ENCODE measurements at places on chromosomes 1 and 21.

DNA sequence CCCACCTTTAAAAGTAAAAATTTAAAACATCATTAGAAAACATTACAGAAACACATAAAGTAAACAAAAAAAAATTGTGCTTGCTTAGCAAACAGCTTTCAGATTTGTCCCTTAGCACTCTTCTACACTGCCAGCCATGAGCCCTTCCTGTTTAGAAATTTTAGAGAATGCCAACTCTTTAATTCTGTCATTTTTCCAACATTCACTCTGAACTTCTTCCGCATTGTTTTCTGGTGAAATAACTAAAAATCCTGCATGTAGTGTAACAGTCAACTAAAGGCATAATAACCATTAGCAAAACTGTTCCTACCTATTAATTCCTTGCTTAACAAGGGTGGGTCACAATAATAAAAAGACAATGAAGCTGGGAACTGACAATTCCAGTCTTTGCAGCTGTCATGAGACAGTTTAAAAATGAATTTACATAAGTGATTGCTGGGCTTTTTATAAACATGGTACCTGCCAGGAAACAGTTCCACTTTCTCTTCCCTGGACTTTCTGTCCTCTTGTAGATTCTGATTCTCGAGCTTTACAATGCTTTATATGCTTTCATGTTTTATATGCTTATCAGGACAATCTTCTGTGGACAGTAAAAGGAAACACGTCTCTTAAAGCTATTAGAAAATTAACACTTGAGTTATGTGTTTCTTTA lies 19.0 kb downstream of the GNG12 start:
- no peak for DNase-seq

DNA sequence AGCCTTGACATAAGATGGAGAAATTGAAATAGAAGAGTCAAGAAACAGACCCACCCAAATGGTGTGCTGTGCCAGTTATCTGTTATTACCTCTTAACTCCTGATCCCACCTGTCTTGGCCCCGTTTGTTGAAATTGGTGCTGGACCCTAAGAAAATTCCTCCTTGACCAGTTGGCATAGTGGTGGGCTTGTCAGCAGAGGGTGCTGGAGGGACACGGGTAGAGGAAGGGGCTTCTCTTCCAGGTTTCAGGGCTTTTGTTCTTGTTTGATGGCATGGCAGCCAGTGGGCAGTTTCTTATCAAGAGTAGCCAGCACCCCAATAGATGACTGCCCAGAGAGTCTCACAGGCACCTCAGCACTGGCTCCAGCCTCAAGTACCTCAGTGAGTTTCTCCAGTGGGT lies 51.6 kb downstream of the PCBP3 start:
- DNase-seq: no peak

GRCh38 chr1:202656951-202657646 lies 53.2 kb downstream of the SYT2 start:
- DNase-seq: no peak

DNA sequence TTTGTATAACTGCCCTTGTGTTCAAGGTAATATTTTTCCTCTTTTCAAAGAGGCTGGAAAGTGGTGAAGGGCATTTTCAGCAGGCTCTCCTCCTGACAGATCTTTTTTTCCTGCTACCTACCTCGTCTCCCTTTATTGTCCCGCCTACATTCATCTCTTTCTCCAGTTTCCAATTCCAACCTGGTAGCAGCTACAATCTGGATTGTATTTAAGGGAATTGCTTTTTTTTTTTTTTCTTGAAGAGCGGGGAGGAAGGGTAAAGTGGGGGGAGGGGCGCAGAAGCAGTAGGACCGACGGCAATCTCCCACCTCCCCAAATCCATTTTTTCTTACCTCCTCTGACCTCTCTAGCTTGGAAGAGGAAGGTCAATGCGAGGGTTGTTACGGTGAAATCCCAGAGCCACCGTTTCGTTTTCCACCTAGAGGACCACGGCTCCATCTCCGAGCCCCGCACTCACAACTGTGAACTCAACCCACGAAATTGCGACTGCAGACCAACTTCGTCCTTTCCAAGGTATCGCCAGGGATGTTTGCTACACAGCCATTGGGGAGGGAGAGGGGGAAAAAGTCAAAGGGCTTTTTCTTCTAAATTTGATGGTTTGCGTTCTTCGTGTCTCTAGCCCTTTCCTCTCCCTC lies 464 bp downstream of the COL11A1 start:
- no peak for DNase-seq

GRCh38 chr1:115596080-115596780 lies 45.5 kb upstream of the VANGL1 start:
- no peak for DNase-seq

DNA sequence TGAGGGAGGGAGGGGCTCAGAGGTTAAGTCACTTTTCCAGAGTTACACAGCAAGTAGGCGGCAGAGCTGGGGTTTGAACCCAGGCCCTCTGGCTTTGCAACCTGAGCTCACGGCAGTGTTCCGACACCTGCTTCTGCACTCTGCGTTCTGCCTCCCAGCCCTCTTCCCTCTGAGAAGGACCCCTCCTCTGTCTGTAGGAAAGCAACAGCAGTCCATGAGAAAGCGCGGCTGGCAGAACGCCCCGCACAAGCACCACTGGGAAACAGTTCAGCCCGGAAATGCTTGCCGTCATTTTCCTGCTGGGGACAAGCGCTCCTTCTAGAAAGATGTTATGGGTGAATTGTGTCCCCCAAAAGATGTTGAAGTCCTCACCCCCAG lies 241.1 kb downstream of the NPHP4 start:
- no peak for DNase-seq

- DNase-seq: no peak
These were observed 111.5 kb downstream of the CCDC185 start for GRCh38 chr1:223504741-223505140.

DNA sequence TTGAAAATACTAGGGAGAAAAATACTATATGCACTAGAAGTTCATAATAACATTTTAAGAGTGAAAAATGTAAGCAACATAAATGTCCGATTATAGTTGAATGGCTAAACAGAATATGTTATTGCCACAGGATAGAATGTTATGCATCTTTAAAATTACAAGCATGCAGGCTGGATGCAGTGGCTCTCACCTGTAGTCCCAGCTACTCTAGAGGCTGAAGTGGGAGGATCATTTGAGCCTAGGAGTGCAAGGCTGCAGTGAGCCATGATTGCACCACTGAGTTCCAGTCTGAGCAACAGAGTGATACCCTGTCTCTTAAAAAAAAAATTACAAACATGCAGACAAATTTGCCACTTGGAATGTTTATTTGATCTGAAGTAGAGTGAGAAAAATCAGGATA lies 3.0 kb upstream of the BATF3 start:
- DNase-seq: no peak

- no peak for DNase-seq
These were observed 1106.6 kb upstream of the B3GALT2 start for GRCh38 chr1:194292966-194293365.

DNA sequence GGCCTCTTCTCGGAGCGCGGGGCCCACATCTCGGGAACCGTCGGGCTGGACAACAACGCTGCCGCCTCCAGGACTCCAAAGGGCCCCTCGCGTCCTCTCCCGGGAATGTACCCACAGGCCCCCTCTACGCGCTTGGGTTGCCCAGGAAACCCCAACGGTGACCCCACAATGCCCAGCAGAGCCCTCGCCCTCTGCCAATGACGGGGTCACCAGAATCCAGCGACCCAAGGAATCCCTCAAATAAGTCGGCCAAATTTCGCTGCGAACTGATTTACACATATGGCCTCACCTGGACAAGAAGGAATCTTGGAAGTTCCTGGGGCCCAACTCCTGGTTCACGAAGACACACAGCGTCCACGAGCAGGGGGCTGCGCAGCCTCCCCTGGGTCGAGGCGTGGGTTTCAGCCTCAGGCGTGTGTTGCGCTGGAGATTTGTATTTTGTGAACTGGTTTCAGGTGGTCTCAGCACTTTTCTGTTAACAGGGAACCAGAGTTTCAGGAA lies 78.1 kb downstream of the DESI2 start:
- no peak for DNase-seq

DNA sequence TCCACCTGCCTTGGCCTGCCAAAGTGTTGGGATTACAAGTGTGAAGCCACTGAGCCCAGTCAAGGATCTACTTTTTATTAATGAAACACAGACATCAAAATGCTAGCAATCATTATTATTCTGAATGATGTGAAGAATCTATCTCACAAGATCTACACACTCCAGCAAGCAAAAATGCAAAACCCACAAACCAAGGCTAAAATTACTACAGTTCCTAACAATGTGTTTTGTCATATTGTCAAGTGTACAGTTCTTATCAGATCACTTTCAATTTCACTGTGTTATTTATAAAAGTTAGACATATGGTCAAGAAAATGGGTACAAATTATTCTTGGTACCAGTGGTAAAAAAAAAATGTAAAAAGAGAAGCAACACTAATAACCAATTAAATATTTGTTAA lies 61.3 kb upstream of the SDC3 start:
- no peak for DNase-seq

DNA sequence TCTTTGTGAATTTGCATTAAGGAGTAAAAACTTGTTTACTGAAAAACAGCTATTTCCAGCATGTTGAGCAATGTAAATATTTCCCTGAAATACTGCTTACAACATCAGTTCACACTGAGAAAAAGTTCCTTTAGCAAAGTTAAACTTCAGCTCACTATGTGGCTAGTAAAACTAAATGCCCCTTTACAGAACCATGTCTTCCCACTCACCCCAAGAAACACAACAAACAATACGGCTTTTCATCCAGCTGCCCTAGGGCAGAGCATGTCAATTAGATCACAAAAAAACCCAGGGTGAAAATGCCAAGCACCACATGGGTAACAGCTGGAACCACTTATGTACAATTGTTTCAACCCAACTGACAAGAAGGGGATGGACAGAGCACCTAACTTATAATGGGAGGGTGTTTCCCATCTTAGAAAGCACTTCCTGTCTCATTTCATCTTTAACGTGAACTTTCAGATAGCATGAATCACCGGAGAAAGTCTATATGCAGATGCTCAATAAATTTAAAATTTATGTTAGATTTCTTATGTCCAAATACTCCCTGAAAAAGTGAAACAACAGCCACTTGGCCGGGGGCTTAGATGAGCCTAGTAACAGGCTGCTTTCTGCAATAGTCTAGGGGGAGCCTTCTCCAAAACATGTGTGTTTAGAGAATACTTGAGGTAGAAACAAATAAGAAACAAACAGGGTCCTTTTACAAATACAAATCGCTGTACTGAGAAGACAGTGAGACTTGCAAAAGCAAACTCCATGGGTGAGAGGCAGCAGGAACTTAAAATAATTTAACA lies 6.6 kb downstream of the NID1 start:
- no peak for DNase-seq

- no peak for DNase-seq
These were observed 36.7 kb upstream of the MAGI3 start for GRCh38 chr1:113353580-113353979.

- no peak for DNase-seq
These were observed 105.7 kb upstream of the RUNX1 start for GRCh38 chr21:35154788-35155187.

DNA sequence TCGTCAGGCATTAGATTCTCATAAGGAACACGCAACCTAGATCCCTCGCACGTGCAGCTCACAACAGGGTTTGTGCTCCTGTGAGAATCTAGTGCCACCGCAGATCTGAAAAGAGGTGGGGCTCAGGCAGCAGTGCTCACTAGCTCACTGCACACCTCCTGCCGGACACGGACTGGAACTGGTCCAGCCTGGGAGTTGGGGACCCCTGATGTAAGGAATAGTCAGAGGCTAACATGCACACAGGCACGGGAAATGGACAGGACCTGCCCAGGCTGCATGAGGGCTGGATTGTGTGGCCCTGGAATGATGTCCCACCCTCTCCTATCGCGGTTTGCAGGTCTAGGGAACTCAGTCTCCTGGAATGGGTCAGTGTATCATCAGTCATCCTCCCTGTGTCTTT lies 23.2 kb upstream of the MX1 start:
- DNase-seq: no peak

- DNase-seq: no peak
These were observed 306.4 kb downstream of the HHAT start for GRCh38 chr1:210635108-210635507.

DNA sequence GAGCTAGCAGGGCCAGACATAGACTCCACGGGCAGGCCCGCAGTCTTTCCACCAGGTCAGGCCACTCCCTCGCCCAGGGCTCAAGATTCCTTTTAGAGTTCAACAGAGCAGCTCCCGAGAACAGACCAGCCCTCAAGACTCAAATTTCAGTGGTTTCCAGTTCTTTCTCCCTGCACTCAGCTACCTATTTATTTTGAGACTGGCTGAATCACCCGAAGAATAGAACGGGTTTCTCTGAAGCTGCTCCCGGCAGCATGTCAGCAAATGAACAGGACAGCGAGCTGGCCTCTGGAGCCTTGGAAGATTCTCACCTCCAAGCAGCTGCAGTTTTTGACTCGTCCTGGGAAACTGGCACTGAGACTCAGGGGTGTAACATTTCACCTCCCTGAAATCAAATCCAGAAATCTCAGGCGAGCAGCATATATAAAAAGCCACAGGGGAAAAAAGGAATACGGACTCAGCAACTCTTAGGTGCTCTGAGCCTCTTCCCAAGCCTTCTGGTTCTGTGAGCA lies 177.9 kb downstream of the CLIC6 start:
- DNase-seq: no peak

GRCh38 chr1:230222678-230223077 lies 155.6 kb downstream of the GALNT2 start:
- DNase-seq: no peak

GRCh38 chr1:209248649-209249279 lies 334.8 kb upstream of the CAMK1G start:
- DNase-seq: peak; percentile 24

DNA sequence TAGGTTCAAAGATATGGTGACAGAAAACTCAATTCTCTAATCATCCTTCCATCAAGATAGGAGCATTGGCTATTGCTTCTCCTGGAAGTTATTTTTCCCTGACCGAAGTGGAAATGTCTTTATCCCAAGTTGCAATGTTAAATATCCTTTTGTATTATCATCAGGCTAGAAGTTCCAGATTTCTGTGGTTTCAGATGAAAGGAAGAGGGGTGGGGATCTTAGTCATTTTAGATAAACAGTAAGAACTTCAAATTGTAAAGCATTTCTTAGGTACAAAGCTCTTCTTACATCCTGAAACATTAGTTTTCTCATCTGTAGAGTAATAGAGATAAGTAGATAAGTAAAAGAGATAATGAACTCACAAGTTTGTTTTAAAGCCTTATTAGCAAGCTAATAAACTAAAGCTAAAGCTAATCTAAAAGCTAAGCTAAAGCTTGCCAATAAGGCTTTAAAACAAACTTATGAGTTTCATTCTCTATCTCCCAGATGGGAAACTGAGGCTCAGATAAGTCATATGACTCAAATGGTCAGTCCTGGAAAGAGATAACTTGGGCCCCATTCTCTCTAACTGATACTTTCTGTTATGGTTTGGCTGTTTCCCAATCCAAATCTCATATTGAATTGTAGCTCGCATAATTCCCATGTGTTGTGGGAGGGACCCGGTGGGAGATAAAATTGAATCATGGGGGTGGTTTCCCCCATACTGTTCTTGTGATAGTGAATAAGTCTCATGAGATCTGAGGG lies 99.2 kb upstream of the KCNK2 start:
- no peak for DNase-seq

DNA sequence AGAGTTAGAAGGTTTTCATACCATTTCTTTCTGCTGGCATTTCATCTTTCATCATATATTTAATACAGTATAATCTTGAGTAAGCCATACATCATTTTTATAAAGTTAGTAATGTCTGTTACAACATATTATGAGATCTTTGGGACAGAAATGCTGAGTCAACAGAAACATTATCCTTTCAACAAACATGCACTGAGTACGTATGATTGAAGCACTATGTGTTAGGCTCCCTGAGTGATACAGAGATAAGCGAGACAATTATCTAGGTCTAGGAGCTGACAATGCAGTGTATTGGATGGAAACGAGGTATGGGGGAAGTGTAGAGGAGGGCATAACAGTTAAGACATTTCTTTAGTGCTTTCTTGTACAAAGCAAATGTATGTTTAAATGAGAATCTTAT lies 19.7 kb upstream of the GPR52 start:
- DNase-seq: no peak

GRCh38 chr1:24925082-24925779 lies 4.8 kb downstream of the RUNX3 start:
- DNase-seq: peak; percentile 79
